ENCODE measurements at places on chromosomes 2 and 18.

GRCh38 chr18:22278798-22279197 is 109.4 kb downstream of the GATA6 start:
- DNase-seq = no peak

DNA sequence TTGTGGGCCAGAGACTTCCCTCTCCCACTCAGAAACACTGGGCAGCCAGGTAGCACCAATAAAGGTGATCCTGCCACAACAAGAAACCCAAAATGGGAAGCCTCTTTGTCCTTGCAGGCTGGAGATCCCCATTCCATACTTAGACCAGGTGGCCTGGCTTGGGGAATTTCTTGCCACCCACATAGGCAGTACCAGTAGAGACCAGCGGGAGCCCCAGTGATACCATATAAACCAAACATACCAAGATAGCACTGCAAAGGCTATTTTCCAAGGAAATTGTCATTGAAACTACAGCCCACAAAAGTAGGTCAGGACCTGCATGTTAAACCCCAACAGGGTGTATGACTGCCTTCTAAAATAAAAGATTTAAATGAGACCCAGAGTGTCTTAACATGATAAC is 171.6 kb downstream of the DIS3L2 start:
- no peak for DNase-seq

- no peak for DNase-seq
Observed at GRCh38 chr2:191994749-191995148, 147.9 kb upstream of the CAVIN2 start.

DNA sequence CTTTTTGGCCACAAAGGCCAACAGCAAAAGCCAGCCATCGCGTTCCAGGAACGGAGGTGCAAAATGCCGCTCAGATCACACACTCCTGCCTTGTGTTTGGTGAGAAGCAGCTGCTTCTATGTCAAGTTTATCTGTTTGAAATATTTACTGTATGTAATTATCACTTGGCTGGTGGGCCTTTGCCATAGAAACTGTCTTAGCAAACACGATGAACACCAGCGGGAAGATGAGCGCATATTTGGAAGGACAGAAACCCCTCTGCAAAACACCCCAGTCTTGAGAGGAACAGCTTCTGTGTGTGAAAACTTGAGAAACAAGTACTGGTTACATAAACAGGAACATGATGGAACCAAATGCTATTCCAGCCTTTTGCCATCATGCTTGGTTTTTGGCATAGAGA is 59.7 kb downstream of the SCG2 start:
- no peak for DNase-seq

- no peak for DNase-seq
Observed at GRCh38 chr2:197425550-197425949, 9.3 kb downstream of the SF3B1 start.

- DNase-seq = peak; percentile 15
Observed at GRCh38 chr2:231321021-231321420, 74.5 kb upstream of the B3GNT7 start.

GRCh38 chr2:69456950-69457445 is 19.8 kb upstream of the NFU1 start:
- DNase-seq = no peak

- DNase-seq = peak; percentile 4
Observed at GRCh38 chr2:218577482-218578220, 9.0 kb downstream of the CNOT9 start.

DNA sequence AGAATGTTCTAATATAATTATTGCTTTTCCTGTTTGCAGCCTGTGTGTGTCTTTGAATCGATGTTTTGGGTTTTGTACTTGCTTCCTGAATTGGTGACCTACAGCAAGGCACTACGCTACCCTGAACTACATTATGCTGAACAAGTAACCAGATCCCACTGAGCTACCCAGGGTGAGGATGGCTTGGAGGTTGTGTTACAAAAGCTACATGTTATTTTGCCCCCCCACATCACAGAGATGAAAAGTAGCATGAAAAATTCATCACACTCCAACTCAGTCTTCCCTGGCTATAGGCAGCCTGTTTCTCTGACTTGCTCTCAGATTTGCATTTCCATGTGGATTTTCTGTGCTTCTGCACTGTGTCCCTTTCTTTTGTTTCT is 162.1 kb downstream of the LDLRAD4 start:
- DNase-seq = peak; percentile 13

DNA sequence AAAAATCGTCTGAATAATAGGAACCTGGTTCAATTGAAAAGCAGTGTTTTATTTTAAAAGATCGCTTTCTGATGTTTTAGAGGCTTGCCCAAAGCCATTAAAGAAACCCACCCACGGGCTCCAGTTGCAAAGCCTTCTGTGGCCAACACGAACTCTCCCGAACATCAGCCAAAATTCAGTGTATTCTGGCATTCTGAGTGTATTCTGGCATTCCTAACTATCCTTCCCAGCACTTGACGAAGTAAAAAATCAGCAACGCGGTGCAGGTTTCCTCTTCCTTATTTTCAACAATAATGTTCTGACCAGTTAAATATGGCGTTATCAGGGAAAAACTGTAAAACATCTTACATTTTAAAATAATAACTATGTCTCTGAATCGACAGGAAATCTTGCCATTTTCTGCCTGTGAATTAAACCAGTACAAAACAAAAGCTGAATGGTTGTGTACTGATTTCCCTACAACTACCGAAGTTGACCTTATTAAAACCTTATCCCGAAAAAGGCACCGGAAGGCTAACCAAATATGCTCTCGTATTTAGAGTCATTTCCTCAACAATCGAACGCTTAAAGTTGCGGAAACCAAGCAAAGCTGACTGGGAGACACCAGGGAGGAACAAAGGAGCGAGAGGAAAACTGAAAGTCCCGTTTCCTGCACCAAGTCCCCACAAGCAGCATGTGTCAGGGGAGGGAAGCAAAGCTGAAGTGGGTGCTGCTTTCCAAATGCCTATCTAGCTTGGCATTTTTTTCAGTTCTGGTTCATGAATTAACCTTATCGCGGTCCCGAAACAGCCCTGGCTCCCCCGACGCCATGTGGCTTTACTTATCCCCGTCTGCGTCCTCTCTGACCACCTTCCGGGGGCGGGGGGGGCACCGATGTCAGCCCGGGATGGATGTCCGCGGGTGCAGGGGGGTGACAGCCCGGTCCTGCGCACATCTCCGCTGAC is 44.3 kb downstream of the ZNF516 start:
- DNase-seq = peak; percentile 80

DNA sequence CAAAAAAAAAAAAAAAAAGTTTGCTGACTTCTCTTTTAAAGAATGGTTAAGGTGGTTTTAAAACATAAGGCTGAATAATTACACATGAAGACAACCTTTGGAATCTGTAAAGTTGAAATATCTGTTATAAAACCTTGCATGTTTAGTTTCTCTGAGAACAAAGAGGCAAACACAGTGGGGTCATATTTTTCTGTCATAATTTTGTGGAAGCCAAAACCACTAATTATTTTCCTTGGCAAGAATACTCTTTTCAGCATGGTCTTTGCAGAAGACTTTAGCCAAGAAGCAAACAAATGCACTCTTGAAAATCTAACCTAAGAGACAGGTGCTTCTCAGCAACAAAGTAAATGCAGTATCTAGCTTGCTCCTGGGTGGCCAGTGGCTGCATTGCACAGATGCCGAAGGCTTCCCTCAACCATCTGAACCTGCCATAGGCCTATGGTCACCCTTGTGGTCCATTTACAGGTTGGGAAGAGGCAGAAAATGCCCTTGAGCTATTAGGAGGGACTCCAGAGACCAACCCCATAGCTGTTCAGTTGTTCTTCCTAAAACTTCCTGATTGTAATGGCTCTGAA is 44.8 kb downstream of the ZAP70 start:
- DNase-seq = peak; percentile 24

DNA sequence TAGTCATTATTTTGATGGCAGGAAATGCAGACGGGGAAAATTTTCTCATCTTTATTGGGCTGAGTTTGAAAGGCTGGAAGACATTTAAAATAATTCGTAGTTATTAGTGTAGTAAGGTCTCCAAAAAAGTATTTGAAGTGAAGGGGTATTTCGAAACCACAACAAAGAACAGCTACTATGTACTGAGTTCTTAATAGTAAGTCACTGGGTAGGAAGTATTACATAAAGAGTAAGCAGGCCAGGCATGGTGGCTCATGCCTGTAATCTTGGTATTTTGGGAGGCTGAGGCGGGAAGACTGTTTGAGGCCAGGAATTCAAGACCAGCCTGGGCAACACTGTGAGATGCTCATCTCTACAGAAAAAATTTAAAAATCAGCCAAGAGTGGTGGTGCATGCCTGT is 113.6 kb downstream of the MEP1B start:
- DNase-seq = no peak

DNA sequence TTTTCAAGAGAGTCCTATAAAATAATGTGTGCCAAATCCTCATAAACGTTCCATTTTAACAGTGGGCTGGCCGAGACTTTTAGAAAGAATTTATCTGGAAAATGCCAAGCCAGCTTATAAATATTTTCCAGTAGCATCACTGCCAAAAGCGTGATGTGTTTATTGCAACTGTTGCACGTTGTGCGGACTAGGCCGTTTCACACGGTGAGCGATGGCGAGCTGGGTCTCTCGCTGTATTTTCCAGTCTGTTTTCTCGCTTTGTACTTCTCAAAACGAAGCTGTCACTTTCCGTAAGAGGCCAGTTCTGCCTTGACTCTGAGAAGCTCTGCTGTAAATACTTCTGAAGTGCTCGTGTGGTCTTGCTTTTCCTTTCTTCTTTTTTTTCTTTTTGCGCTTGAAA is 65.0 kb upstream of the ZNF236 start:
- peak; percentile 76 for DNase-seq

GRCh38 chr2:141200191-141200590 is 930.6 kb downstream of the LRP1B start:
- DNase-seq = no peak

- no peak for DNase-seq
Observed at GRCh38 chr2:48529676-48530032, 300 bp upstream of the STON1 start.

All from tongue (tissue), 3 donors.